ENCODE measurements at places on chromosomes 11 and 22.

- no peak for DNase-seq
Observed at GRCh38 chr11:130389335-130389935, 39.0 kb downstream of the ADAMTS8 start.

DNA sequence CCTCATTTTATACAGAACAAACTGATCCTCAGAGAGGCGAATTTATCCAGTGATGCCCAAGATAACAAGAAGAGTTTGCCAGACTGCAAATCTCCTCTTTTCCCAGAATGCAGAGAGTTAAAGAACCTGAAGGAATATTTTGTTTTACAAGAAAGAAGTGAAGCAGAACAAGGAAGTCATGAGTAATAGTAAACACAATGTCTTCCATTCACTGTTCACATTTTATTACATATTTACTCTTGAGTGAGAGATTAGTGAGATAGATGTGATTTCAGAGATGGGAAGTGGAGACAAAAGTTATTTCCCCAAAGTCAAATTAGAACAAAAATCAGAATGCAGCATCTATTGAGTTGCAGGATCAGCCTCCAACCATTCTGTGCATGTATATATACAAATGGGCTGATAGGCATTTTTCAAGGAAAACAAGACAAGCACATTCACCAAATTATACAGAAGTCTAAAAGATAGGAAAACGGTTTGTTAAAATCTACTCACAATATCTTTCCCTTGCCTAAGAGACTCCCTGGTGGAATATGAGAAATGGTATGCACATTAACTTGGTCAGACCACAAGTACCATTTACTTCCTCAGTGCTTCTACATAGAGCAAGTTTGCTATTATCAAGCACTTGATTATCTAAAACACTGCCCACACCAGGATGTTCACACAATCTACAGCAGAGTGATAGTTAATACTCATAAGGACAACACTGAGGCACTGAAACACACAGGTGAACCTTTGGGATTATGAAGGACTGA is 12.0 kb downstream of the GUCY1A2 start:
- DNase-seq, result peak; percentile 1

- DNase-seq, result peak; percentile 6
Observed at GRCh38 chr11:130666781-130667251, 218.4 kb downstream of the ADAMTS15 start.

GRCh38 chr11:61037441-61038093 is 64.7 kb upstream of the CD5 start:
- no peak for DNase-seq

DNA sequence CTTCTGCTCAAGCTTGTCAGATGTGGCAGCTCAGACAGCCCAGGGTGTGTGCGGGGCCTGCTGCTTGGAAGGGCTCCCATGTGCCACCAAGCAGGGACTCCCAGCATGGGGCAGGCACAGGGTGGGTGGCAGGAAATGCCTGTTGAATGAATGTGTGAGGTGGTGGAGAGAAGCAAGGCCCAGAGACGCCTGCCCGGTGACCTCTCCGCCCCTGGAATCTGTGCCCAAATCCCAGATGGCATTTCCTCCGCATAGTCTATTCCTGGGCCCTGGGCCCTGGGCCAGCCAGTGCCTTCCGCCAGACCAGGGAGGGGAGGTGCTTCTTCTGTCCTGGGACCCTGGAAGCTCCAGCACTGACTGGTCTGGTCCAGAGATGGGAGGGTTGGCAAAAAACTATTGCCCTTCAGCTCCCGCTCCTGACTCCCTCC is 3.7 kb downstream of the CST6 start:
- peak; percentile 62 for DNase-seq

GRCh38 chr11:5891216-5891800 is 1.7 kb upstream of the OR52E5 start:
- peak; percentile 31 for DNase-seq

DNA sequence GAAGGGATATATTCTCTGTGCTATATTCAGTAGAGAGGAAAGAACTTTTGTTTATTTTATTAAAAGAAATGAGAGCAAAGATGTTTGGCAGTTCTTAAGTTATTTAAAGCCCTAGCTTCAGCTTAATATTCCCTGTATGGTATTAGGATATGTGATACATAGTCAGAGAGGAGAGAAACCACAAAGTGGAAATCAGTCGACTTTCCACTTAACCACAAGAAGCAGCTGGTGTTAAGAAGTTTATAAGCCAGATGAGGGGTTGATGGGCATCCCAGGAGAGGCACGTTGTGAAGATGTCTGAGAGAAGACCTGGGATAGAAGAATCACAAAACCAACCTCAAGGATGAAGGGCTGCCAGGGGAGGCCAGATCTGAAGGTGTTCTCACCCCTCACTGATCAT is 23.3 kb upstream of the PHF21B start:
- no peak for DNase-seq

GRCh38 chr22:39592081-39593065 is 21.8 kb downstream of the CACNA1I start:
- DNase-seq, result peak; percentile 94

DNA sequence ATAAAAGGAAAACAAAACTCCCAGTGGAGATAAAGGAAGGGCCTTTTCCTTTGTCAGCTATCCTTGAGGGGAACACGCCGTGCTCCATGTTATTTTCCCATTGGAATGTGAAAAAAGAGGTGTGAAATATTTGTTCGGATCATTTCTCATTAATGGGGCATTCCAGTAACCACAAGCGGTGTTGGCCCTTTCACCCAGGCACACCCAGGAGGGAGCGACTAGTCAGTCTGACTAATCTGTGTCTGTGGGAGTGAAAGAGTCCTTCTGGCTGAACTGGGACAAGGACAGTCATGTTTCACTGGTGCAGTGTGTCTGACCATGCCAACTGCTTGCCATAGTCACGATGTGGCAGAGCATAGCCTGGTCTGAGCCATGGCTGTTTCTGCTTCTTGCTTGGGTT is 13.0 kb upstream of the MYEOV start:
- DNase-seq, result peak; percentile 91

DNA sequence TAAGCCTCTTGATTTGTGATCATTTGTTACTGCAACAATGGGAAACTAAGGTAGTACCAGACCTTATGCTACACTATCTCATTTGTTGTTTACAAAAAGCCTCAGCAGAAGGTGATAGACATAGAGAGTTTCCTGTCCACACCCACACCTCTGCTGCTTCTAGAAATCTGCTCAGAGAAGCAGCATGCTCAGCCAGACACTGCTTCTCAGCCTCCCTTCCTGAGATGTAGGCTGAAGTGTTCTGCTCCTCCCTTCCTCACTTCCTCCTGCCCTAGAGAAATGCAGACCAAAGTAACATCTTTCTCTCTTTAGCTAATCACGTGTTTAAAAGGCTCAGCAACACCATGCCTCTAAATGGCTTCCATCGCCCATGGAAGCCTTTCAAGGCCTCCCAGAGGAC is 88.4 kb downstream of the SLC1A2 start:
- DNase-seq, result no peak

Data from ACHN (cell line).